ENCODE measurements at places on chromosomes 4 and X. TPM values are rescaled to one million over a fixed set of nuclear protein-coding genes. Genes with fewer than 3 reads are reported as not detected.

The PTPN13 gene
- 14.3 TPM for total RNA-seq

The NPFFR2 gene
- total RNA-seq = not detected

The C4orf46 gene
- 10.6 TPM for total RNA-seq

The CLDN22 gene
- not detected for total RNA-seq

The RCHY1 gene
- total RNA-seq = 14.6 TPM

The TLR6 gene
- total RNA-seq = 2.0 TPM

The GAK gene
- total RNA-seq = 56.5 TPM

The REPS2 gene
- total RNA-seq = 7.5 TPM
